ENCODE measurements at places on chromosomes 1 and 21.

DNA sequence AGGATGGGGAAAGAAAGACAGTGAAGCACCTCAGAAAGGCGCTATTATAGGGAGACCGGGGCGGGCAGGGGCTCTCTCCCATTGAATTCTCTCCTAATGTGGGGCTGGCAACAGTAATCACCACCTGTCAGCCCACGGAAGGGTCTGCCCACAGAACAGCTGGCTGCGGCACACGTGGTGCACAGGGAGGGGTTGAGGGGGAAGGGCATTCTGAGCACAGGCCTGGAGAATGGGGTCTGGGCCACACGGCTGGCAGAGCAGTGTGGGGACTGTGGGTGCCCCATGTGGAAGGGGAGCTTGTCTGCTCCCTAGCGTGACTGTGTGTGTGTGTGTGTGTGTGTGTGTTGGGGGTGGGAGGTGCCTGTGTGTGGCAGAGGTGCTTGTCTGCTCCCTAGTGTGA, 4.1 kb downstream of the OLFML3 start:
- no peak for DNase-seq

GRCh38 chr1:169105434-169106094, 926 bp upstream of the ATP1B1 start:
- peak; percentile 69 for DNase-seq

DNA sequence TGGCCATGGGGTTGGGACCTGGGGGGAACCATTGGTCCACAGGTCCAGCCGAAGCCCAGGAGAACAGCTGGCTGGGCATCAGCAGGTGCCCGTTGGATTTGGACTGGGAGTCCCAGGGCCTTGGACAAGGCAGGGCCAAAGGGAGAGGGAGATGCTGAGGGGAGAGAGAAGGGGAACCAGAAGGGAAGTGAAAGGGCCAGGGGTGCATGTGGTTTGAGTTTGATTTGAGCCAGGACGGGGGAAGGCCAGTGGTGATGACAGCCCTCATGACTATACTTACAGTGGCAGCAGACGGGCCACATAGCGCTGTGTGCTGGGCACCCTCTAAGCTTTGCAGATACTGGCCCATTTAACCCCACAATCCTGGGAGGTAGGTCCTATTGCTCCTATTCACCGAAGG, 18.8 kb downstream of the AGRN start:
- DNase-seq = peak; percentile 79

DNA sequence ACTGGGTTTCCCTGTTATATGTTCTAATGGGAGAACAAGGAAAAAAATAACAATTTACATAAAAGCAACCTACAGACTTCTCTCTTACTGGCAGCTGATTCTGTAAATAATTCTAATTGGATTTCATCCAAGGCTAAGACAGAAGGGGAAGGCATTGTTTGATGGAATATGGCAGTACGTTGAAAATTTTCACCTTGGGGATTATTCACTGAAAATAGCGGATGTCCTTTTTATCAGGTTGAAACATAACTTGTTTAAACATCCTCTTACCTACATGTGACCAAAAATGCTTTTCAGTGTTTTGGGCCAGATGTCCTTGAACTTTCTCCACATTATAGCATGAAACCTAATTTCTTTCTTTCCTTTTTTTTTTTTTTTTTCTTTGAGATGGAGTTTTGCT, 24.9 kb downstream of the TSNAX start:
- no peak for DNase-seq

DNA sequence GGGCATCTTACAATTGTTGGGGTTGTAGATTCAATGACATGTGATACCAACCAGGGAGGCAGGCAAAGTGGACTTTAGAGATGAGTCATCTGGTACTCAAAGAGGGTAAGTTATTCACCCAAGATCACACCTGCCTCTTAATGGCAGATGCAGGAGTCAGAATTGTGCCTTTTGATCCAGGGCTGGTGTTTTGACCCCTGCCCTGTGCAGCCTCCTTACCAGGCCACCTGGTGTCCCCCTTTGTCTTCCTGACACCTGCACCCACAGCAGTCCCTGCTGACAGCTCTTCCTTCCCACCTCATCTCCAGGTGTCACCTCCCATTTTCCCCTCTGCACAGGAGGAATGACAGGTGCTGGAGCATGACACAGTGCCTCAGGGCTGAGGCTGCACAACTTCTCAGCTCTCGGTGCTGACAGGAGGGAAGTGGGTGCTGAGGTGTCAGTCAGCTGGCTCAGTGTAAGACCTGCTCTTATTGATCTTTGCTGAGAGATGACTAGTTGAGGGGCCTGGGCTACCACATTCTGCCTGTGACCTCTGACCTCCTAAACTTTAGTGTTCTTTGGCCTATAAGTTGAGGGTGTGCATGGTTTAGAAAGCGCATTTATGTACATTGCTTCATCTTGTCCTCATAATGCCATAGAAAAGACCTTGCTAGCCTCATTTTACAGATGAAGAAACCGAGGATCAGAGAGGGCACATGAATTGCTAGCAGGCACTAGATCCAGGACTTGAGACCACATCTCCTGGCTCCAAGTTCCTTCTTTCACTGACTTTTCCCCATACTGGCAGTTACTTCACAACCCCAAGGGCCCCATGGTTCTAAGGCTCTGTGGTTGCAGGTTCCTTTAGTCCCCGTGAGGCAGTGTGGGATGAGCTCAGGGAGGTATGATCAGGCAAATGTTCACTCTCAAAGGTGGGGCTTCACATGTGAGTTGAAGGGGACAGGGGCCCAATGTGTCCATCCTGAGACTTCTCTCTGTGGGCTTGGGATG, 31.3 kb downstream of the CACNA1E start:
- peak; percentile 29 for DNase-seq

DNA sequence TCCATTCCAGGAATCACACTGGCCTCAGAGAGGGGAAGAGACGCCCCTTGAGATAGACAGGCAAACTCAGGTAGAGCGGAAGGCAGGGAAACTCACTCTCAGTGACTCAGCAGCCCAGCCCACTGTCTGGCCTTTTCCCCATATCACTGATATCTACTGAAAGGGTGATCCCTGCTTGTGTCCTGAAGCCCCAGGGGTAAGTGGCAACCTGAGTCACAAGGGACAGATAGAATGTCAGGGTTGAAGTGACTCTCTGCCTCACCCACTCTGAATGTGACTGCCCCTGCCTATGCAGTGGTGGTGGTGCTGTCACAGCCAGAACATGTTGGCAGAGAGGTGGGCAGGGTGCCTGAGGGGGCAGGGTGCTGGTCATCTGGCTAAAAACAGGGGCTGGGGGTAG, 157.5 kb upstream of the FGGY start:
- no peak for DNase-seq

DNA sequence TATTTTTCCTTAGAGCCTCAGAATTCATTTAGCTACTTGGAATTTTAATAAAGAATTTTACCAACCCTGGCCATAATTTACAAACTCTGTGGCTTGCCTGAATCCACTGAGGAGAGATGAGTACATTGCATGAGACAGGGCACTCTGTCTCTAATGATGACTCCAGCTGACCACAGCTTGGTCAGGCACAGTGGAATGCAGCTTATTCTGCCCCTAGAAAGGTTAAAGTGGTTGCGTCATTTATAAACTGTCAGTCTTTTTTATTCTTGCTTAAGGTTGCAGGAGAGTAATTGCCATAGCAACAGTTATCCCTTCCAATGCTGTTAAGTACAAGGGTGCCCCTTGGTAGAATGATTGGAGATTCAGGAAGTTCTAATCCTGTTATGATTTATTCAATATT, 28.3 kb downstream of the PDE4B start:
- DNase-seq = no peak

DNA sequence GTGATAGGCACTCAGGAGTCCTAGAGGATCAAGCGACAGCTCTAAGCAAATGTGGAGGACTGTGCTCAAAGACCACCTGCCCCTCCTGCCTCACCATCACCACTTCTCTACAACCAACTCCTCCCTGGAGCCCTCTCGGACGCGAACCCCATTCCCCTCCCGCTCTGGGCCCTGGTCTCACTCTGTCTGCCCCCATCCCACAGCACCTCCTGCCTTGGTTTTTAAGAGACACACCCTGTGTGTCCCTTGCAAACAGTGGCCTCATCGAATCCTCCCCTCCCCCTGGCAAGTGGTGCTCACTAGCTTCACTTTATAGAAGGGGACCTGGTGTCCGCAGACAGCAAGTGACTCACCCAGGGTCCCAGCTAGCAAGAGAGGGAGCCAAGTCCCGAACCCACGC, 28.8 kb downstream of the EPHA8 start:
- no peak for DNase-seq

- peak; percentile 46 for DNase-seq
These were observed 449 bp downstream of the EPS15 start for GRCh38 chr1:51518586-51519047.

GRCh38 chr21:34202553-34203372, 129.4 kb downstream of the MRPS6 start:
- peak; percentile 42 for DNase-seq

Measured in GM13976 (cell line).